ENCODE measurements at places on chromosomes 2 and 18.

DNA sequence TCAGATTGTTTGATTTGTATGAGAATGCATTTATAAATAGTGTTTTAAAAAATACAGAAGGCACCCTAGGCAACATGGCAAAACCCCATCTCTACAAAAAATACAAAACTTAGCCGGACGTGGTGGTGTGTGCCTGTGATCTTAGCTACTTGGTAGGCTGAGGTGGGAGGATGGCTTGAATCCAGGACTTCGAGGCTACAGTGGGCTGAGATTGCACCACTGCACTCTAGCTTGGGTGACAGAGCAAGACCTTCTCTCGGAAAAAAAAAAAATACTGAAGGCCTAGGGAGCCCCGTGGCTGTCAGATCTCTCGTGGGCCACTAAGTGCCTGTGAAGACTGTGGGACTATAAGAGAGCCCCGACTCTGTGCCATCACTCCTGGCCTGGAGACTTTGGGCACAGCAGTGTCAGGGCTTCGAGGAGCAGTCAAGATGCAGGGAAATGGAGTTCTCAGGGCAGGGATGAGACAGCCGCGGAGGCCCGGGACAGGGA lies 40.5 kb downstream of the MYO7B start:
- DNase-seq: no peak

DNA sequence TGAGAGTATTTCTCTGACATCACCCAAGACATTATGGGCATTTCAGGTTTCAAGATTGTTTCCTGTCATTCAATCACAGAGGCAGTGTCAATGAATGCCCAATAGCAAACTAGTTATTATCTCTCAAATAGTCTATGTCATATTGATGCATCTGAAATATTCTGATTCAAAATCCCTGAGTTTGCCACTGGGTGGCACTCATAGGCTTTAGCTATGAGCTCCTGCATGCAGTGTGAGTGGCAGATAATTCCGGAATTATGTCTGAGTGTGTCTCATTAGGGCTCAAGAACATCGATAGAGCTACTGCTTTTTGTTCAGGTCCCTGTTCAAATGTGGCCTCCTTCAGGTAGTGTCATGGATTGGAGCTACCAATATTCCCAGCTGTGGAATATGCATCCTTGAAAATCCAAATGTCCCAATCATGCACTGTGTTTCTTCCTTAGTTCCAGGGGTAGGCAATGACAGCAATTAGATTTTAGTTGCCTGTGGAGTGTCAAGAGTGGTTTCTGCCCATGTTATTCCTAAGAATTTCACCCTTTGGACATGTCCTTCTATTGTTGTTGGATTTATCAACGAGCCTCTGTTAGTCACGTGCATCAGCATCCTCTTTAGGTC lies 7.8 kb upstream of the OR6B3 start:
- no peak for DNase-seq

- DNase-seq: no peak
Measured at GRCh38 chr18:35334821-35335220, 9.4 kb downstream of the ZNF24 start.

DNA sequence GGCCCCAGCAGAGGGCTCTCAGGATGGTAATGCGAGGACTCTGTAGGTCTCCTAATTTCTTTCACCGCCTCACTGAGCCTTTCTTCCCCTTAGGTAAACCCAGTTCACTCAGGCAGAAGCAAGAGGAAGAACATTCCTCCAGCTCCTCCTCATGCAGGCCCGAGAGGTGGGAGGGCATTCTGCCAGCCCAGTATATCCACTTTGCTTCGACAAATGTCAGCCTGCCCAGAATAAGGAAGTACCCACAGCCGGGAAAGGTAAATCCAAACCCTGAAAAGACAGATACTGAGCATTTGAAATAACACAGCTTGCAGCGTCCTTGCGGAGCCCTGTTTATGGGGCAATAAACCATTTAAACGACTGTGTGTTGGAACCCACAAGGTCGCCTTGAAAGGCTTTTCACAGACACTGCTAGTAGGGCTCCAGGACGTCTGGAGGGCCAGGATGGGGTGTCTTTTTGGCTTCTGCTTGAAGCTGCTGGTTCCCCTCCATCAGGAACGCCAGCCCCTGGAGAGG lies 63.0 kb upstream of the STPG4 start:
- no peak for DNase-seq

GRCh38 chr2:24972315-24972961 lies 683 bp upstream of the DNAJC27 start:
- no peak for DNase-seq

DNA sequence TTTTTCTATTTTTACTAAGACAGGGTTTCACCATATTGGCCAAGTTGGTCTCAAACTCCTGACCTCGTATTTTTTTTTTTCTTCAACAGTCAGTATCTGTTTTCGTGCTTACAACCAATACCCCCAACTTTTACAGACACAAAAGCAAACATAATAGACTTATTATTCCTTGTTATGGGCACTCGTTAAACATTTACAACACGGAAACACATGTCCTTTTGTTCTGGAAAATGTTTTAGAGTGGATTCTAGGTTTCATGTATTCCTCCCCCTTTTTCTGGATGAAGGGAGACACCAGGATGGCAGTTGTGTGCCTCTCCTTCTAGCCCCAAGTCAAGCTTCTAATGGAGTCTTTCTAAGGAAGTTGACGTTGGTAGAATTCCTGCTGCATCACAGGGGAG lies 88.8 kb downstream of the CD226 start:
- no peak for DNase-seq

GRCh38 chr2:222563106-222563718 lies 92.7 kb downstream of the FARSB start:
- no peak for DNase-seq

GRCh38 chr18:32906506-32907310 lies 133.9 kb upstream of the KLHL14 start:
- DNase-seq: no peak

- no peak for DNase-seq
Measured at GRCh38 chr2:119736021-119736420, 23.7 kb upstream of the PTPN4 start.

- no peak for DNase-seq
Measured at GRCh38 chr2:30185178-30185577, 38.4 kb downstream of the YPEL5 start.

DNA sequence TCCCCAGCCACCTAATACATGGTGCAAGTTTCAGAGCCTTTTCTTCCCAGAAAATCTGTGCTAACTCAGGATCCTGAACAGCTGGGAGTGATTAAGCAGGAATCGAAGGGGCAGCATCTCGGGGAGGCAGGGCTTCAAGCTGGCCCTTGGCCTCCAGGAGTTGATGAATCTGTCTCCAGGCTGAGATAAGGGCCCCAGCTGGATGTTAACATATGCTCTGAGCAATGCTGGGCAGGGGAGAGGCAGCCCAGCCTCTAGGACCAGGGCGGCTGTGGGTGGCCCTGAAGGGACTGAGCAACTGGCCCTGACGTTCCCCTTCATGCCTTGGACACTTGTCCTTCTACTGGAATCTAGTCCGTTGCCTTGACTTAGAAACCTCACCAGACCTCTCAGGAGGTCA lies 84.1 kb upstream of the EPC2 start:
- DNase-seq: no peak

DNA sequence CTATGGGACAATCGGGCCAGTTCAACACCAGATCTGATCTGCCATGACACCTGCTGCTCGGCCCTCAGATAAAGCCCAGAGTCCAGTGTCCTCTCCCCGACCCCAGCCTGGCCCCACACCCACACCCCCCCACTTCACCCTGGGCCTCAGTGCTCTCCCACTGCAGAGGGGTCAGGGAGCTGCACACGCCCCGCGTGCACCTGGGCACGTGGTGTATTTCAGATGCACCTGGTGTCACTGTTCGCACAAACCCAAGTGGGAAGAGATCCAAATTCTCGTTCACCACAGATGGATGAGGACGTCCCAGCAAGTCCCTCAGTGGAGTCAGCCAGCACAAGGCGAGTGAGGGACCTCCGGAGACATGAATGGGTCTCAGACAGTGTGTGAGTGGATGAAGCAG lies 161.3 kb downstream of the RTP5 start:
- no peak for DNase-seq

- DNase-seq: no peak
Measured at GRCh38 chr18:68925268-68925667, 127.4 kb downstream of the CCDC102B start.

GRCh38 chr2:72901426-72901825 lies 14.2 kb downstream of the SPR start:
- no peak for DNase-seq

DNA sequence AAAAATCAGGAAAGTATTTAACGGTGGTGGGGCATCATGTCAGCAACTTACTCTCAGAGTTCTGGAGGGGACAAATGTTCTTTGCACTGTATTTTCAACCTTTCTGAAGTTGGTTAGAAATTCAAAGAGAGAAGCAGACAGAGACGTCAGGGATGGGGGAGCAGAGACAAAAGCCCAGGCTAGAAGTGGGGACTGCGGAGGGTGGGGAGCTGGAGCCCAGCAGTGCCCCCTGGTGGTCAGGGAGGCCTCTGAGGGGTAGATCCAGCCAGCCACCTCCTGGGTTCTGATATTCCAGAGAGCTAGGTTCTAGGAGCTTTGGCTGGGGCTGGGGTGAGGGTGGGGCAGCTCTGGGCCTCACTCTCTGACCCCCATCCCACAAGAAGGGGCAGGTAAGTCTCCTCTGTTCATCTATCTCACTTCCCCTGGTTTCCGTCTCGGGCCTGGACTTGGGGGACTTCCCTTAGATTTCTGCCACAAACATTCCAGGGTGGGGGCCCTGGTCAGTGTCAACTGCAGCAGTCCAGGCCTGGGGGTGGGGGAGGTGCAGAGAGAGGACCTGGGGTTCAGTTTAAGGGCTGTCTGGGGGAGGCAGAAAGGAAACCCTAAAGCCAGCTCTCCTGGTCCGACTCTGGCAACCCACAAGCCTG lies 8.9 kb downstream of the TNS1 start:
- no peak for DNase-seq

DNA sequence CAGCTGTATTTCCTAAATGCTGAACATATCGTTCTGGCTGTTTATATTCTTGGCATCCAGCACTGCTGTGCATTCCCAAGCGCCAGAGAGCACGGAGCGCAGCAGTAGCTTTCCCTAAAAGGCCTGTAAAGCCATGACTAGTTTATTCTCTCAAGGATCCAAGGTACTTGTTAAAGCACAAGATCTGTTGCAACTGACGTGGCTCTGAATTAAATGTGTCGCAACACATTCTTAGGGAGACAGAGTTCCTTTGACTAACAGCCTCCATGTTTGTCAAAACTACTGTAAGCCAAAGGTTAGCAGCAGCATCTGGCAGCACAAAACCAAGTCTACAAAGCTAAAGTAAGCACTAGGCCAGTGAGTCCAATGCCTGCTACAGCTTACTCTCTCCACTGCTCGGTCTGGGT lies 188.6 kb upstream of the FN1 start:
- DNase-seq: no peak

GRCh38 chr2:48312126-48312525 lies 217.8 kb upstream of the STON1 start:
- DNase-seq: no peak

DNA sequence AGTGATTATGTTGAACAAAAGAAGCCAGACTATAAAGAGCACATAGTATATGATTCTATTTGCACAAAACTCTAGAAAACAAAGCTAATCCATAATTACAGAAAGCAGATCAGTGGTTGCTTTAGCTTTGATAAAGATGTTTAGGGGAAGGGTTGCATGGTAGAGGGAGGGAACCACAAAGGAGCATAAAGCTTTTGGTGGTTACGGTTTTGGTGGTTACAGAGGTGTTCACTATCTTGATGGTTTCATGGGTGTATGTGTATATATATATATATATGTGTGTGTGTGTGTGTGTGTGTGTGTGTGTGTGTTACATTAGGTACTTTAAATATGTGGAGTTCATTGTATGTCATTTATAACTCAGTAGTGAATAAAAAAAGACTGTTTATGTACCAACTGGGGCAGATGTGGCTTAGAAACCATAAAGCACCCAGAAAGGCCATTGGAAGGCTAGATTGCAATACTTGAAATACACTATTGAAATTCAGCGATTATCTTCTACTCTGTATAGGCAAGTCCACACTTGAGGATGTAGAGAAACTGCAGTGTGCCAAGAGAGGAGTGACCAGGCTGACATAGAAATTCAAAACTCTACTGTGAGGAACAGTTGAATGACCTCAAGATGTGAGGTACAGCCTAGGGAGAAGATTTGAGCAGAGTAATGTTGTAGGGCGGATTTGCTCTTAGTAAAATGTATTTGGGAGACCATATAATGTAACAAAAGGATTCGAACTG lies 60.6 kb downstream of the CAB39 start:
- no peak for DNase-seq

DNA sequence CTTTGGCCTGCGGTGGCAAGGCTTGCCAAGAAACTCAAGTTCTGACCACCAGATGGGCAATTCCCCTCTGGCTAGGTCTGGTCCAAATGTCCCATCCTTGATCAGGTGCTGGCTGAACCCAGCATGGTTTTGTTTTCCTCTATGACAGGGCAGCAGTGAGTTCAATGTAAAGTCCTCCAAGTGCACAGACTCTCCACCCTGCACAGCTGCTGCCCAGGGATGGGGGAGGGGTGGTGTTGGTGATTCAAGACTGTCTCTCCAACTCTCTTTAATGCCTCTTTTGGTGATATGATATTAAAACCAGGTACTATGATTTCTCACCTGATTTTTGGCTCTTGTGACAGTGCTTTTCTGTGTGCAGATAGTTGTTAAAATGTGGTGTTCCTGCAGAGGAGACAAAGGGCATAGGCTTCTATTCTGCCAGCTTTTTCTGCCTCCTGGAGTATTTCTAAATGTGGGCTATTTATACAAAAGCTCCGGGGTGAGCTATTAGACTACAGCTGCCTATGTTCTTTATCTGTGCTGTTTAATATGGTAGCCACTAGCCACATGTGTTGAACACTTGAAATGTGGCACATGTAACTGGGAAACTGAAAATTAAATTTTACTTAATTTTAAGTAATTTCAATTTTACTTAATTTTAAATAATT lies 64.0 kb upstream of the STK39 start:
- no peak for DNase-seq

GRCh38 chr2:238924796-238925195 lies 76.9 kb downstream of the TWIST2 start:
- no peak for DNase-seq

- DNase-seq: no peak
Measured at GRCh38 chr2:209348433-209348832, 75.4 kb upstream of the MAP2 start.

DNA sequence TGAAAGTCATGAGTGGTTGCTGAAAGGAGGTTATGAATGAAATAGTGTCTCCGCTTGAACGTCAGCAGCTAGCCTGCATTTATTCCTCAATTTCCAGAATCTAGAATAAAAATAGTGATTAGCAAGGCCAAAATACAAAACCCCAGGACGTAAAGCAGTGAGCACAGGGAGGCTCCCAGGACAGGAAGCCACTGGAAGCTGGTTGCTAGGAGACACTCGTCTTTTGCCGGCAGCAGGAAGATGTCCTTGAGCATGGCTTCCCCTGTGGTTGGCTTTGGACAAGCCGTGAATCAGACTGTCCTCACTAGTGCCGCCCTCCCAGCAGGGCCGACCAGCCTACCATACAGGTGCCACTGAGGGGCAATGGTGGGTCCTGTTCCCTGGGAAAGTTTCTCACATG lies 374.4 kb downstream of the MTX2 start:
- no peak for DNase-seq

- no peak for DNase-seq
Measured at GRCh38 chr18:25568986-25569385, 217.0 kb upstream of the ZNF521 start.

Data from stimulated activated CD8-positive, alpha-beta memory T cell treated with anti-CD3 and anti-CD28 coated beads, Interleukin-4, amount 100 ng/mL, for 1 hour (primary cell).